ENCODE measurements at places on chromosomes 1 and 21.

- peak; percentile 64 for DNase-seq
Measured at GRCh38 chr21:43866659-43867331, 1.8 kb downstream of the AGPAT3 start.

GRCh38 chr21:15183813-15184257 lies 119.0 kb upstream of the NRIP1 start:
- DNase-seq, result no peak

DNA sequence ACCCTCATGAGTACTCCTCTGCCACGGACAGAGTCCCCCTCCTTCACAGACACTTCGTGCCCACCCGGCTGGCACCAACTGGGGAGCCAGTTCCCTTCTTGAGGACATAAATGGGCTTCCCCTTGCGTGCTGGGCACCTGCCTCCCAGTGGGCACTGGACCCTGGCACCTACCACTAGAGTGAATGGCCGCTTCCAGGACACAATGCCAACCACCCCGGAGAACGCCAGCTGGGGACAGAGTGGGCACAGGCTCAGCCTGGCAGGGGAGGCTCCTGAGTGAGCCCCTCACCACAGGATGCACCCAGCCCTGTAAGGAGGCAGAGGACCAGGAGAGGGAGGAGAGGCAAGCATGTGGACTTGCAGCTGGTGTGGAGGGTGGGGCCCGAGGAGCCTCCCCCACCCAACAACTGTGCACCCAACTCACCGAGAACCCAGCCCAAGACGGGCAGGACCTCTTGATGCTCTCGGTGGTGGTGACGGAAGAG lies 1.0 kb downstream of the ENTREP3 start:
- no peak for DNase-seq

DNA sequence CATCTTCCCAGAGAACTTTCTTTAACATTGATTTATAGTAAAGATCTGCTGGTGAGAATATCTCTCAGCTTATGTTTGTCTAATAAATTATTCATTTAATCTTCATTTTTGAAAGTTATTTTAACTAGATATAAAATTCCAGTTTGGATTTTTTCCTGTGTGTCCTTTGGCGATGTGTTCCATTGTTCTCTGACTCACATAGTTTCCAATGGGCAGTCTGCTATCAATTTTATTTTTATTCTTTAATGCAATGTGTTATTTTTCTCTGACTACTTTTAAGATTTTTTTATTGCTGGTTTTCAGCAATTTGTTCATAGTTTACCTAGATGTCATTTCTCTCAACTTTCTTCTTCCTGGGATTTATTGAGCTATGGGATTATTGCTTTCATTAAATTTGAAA lies 325.2 kb upstream of the POGK start:
- DNase-seq, result no peak

DNA sequence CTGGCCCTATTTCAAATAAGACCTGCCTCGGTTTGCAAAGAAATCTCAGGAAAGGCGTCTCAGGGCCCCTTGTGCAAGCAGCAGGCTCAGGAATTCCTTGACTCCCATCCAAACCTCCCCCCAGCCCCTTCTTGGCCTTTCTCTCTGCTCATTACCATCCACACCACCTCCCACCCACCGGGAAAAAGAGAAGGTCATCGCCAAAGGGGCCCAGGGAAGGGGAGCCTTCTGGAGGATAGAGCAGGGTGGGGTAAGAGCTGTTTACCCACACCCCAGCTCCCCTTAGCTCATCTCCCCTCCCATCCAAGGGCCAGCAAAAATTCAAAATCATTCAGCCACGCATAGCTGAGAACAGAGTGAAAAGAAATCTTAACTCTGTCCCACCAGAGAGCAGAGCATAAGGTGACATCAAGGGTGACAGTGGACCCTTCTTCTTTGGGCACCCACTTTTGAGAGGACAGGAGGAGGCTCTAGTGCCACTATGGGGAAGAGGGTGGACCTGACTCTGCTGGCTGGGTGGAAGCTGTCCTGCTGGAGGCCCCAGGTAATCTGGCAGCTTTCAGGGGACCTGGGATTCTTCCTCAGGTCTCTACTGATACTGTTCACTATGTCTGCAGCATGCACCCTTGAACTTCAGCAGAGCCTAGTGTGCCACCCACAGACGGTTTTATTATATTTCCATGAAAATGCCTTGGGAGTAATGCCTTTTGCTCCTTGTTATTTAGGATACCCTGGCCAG lies 3.9 kb upstream of the WNT2B start:
- DNase-seq, result no peak

GRCh38 chr1:105664495-105664894 lies 1392.0 kb upstream of the PRMT6 start:
- DNase-seq, result no peak

DNA sequence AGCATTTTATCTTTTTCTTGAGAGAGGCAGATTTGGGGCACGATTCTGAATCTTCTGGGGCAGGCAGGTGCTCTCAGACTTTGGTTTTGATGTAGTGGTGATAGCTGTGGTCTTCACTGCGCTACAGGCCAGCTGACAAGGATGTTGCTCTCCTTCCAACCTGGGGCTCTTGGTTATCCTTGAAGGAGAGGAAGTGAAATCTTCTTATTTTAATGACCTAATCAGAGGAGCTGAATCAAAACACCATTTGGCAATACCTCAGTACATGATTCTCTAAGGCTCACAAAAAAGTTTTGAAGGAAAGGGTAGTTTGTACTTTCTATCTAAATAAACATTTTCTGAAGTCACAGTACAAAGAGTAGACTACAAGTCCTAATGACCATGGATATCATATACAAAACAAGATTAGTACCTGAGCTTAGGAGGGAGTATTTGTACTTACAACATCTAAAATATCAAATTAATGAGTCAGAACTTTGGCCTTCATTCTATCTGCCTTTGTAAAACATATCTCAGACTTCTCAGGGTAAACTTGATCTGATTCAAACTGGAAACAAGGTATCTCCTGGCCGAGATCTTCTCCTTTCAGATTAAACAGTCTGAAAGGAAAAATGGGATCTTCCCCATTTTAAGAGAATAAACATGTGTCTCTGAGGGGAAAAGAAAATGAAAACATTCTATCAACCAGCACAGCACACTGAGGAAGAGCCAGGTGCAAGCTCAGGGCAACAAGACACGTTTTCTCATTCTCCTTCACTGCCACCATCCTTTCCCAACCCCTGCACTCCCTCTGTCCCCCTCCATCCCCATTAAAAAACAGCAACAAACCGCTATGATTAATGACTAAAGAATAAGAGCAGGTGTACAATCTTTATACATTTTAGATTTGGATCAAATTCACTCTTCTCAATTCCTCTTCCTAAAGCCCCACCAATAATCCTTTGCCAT lies 69.2 kb downstream of the SH3GLB1 start:
- DNase-seq, result no peak

- no peak for DNase-seq
Measured at GRCh38 chr1:107941123-107941522, 23.9 kb downstream of the VAV3 start.

DNA sequence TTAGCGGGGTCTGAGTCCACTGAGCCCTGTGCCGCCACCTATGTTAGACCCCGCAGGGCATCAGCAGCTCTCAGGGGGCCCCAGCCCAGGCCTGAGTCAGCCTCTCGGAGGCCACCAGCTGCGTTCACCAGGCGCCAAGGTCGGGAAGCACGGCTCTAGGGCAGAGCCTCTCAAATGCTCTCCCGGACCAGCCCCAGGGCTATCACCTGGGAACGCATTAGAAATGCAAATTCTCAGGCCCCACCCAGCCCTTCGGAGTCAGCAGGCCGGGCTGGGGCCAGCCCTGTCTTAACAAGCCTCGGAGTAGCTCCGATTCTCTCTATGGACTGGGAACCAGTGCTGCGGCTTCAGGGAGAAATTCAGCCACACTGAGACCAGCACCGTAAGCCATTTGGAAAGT lies 37.2 kb upstream of the TSPEAR start:
- DNase-seq, result no peak

DNA sequence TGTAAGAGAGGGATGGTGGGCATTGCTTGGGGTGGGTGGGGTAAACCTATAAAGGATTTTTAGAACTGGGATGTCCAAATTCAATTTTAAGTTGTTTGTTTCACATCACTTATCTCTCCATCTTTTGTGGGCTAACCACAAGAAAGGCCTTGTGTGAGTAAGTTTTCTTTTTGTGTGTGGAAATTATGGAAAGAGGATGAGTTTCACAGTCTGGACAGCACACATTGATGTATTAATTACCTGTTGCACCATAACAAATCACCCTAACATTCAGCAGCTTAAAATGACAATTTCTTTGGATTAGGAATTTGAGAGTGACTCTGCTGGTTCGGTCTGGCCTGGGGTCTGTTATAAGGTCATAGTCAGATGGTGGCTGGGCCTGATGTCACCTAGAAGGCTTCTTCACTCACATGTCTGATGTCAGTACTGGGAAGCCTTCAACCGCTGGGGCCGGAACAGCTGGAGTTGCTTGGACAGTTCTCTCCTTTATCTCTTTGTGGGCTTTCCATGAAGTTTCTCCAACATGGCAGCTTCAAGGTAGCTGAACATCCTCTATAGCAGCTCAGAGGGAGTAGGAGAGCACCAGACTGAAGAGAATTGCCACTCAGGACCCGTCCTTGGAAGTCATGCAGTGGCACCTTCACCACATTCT lies 2.0 kb upstream of the COL9A2 start:
- DNase-seq, result no peak

DNA sequence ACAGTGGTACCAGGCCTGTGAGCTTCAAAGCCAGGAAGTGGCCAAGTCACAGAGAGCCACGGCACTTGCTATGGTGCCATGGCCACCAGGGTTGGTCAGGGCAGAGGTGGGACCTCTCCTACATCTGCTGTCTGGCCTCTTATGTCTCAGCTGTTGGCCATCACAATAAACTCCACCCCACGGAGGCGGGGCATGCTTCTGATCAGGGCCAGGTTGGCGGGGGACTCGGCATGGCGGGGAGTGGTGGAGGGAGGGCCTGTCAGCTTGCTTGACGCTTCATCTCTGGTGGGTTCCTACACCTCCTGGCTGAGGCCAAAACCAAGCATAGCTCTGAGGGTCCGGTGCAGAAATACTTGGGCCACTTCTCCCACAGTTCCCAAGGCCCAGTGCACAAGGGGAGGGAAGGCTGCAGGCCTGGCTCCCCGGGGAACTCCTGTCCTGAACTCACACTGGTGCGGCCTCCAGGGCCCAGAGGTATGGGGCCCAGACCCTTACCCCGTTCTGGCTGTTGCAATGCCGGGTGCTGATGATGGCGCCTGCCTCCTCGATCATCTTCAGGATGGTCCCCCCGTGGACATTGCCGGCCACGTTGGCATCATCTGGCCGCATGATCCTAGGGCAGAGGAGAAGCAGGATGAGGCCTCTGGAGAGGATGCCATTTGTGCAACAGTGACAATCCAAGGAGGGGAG lies 44.2 kb downstream of the ACOT7 start:
- no peak for DNase-seq

DNA sequence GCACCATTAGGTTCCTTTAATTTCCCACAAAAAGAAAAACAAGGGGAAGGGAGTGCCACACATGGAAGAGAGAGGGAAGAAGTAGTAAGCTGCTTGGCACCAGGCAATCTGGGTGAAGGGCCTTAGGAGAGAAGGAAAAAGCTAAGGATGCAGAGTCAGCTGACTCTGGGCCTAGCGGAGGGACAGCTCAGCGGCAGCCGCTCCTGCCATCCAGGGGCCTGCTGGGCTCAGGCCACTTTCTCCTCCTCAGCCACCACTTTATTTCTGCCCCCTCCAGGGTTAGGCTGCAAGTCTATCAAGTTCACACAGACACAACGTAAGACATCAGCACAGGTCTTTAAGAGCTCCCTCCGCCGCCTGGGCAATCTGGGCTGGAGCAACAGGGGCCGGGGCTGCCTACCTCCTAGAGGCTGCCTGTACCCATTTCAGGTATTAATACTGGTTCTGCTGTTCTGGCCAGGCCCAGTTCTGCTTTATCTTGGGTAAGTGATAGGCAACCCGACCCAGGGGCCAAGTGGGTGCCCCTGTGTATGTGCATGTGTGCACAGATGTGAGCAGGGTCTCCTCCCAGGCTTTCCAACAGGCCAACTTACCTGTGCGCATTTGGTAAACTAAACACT lies 53.6 kb downstream of the SLC45A1 start:
- DNase-seq, result no peak

- DNase-seq, result no peak
Measured at GRCh38 chr1:162371611-162372010, 5.0 kb downstream of the SPATA46 start.

- DNase-seq, result no peak
Measured at GRCh38 chr1:89285745-89286380, 13.2 kb upstream of the GBP5 start.

DNA sequence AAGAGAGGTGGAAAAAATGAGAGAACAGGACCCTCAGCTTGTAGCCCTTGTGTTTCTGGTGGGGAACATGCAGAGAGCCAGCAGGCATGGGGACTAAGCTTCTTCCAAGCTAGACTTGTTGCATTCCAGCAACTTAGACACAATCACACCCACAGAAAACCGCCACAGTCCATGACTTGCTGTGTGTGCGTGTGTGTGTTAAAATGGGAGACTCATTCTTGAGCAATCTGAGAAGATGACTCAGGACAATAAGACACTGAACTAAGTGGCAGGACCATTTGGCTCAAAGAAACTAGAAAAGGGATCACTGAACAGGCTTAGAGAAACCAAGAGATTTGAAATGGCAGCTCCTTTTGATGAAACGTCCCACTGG lies 78.0 kb downstream of the HLX start:
- no peak for DNase-seq

DNA sequence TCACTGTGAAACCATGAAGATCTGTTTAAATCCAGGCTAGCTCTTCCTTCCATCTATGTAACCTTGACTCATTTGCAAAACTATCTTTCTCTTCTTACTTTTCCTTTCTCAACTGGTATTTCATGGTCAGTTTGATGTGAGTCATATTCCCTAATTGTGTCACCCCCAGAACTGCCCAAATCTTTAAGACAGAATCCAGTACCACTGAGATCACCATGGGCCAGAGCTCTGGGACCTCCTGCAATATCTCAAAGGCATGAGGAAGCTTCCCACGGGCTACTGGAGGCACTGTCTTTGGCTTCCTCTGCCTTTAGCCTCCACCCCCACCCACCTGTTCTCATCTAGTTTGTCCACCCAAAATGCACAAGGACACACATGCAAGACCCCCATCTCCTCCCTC lies 274.4 kb upstream of the FMN2 start:
- no peak for DNase-seq

DNA sequence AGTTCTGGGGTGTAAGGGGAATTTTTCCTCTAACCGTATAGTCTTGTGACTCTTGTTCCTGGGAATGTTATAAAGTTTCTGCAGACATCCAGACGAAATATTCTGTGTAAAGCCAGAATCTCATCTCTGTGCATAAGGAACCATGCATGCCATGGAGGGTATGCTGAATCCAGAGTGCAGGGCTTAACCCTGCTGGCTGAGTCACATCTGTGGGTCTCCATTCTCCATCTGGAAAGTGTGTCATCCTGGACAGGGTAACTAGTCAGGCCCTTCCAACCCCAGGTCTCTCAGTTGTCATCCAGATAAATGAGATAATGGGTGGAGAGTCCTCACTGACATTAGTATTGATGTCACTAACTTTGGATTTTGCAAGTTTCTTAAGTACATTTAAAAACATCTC lies 48.8 kb downstream of the ATP5PO start:
- no peak for DNase-seq

DNA sequence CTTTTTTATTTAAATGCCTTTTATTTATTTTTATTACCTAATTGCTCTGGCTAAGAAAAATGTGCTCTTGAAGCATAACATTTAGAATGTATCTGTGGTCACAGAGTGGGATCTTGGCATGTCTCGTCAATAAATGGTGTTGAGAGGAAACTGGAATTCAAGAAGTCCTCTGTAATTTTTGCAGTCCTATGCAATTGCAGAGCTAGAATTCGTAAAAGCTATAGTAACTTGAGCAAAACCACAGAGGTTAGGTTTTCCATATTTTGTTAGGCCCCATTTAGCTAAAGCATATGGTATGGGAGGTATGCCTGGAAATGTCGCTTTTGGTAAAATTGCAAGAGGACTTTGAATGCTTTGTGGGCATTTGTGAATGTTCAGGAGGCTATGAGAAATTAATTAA lies 466.7 kb upstream of the NFIA start:
- DNase-seq, result no peak
